ENCODE measurements at places on chromosomes 2 and 18.

DNA sequence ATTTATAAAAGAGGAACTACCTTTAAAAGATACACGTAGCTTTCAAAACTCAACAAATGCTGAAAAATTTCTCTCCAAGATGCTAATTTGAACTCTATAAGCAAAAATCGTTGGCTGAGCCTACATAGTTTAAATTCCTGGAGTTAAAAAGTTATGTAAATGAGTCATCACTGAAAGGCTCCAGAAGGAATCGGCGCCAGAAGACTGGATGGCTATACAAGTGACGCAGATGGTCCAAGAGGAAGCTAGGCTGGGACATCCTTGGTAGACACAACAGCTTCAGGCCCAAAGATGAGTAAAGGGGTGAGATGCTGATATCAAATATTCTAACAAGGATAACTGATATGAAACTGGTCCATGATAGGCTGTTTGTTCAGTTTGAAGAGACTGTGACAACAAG, 22.8 kb upstream of the DNAH6 start:
- no peak for DNase-seq

DNA sequence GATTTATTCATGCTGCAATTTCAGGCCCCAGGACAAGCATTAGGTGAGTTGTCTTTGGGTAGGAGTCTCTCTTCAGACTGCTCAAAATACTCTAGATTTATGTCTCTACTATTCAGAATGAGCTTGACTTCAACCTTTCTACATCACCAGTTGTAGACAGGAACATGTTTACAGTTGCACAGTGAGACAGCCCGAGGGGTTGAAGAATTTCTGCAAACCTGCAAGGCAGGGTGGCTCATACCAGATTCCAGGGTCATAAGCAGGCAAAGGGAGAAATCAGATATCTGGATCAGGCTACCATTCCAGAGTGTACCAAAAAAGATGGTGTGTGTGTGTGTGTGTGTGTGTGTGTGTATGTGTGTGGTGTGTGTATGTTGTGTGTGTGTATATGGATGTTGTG, 112.4 kb downstream of the SPP2 start:
- DNase-seq = no peak

DNA sequence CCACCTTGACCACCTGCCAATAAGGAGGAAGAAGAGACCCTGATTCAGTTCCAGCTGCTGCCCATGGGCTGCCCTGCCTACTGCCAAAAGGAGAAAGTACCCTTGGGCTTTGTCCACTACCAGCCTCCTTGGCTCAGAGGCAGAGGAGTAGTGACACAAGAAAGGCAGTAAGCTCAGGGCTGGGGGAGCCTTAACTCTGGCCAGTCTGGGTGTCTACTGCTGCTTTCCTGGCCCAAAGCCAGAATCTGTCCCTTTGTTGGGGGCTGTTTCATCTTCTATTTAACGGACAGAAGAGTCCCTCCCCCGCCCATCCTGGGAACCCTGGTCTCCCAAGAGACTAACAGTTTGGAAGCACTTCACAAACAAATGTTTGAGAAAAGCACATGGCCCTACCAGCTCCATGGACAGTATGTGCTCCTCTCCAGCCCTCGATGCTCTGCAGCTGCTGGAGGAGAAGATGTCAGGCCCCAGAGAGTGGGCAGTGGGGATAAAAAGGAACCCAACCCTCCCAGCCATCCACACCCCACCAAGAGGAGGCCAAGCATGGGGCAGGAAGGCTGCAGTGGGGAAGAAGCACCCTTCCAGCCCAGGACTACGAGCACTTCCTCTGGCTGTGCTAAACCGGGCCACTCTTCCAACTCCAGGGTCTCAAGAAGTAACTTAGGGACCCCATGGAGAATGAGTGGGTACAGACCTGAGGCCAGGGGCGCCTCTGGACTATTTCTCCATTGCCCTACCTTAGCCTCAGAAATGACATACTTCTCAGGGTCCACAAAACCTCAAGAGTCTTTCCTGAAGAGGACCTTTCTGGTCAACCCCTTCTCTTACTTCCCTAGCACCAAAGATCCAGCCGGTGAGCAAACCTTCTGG, 1.2 kb downstream of the ATG9A start:
- DNase-seq = no peak

DNA sequence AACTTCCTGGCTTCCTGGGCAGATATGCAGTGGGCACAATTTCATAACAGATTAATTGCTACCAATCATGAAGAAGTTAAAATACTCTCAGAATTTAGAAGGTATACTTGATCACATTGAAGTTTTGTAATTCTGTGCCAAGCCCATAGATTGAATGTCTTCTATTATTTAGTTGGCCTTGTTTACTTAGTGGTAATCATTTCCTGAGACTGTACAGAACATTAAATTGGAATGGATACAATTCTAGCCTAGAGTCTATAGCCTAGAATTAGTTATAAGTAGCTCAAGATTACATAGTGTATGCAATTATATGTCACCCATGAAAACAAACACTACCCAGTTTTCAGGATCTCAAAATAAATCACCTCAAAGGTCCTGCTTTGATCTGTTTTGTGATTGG, 615.8 kb downstream of the XIRP2 start:
- no peak for DNase-seq

- no peak for DNase-seq
Observed at GRCh38 chr2:145086910-145087309, 567.0 kb upstream of the ZEB2 start.

- no peak for DNase-seq
Observed at GRCh38 chr2:133680343-133681049, 112.2 kb upstream of the NCKAP5 start.

DNA sequence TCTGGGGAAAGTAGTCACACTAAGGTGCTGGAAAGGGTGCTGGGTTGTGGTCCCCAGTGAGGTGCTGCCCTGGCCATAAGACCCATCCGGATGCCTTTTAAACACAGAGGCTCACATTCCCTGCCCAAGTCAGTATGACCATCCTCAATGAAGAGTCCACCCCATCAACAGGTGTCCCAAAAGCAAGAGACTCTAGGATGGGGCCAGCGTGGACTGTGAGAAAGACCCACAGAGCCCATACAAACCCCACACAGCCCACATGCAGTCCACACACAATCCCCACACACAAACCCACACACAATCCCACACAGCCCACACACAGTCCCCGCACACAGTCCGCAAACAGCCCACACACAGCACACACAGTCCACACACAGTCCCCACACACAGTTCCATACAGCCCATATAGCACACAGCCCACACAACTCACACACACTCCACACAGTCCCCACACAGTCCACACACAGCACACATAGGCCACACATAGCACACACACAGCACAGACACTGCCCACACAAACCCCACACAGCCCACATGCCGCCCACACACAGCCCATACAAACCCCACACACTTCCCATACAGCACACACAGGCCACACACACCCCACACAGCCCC, 241.4 kb upstream of the SALL3 start:
- DNase-seq = no peak

GRCh38 chr2:48357351-48357750, 172.6 kb upstream of the STON1 start:
- DNase-seq = no peak
